Lung (tissue), 17 donors: ENCODE measurements at places on chromosomes 3 and 15. TPM values are rescaled to one million over a fixed set of nuclear protein-coding genes. Genes with fewer than 3 reads are reported as not detected.

Gene LYZL4
- not detected for total RNA-seq

Gene CPLX3
- not detected for total RNA-seq

Gene ZNF80
- not detected for total RNA-seq

Gene CEP19
- 4.3 TPM for total RNA-seq

Gene ANKRD63
- total RNA-seq = not detected

Gene RASGRP1
- 7.5 TPM for total RNA-seq

Gene SLC7A14
- total RNA-seq = 0.06 TPM

Gene NR2E3
- 0.80 TPM for total RNA-seq

Gene C3orf20
- total RNA-seq = 0.12 TPM

Gene MPI
- total RNA-seq = 42.4 TPM

Gene GPR27
- 1.8 TPM for total RNA-seq

Gene SLC9A9
- 11.7 TPM for total RNA-seq

Gene RAB8B
- total RNA-seq = 88.9 TPM

DNA sequence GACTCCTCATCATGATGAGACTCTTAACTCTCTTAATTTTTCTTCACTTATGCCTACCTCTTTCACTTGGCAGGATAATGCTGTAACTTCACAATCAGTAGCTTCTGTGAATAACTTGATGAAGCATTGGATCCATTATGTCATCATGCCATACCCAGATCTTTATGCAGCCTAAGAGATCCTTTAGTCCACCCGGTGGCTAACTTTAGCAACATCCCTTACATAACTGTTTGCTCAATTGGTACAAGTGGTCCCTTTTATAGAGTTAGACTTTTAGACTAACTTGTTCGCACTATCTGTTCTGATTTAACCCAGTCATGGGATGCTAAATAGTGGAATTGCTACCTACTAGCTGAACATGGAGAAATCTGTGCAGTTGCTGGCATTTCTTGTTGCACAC is 184.5 kb downstream of the USP13 start:
- H3K4me1 ChIP-seq = no peaks in the 10 kb centered on the region
- H3K27ac ChIP-seq = no peak overlapping the region
- no peaks in the 10 kb centered on the region for H3K27me3 ChIP-seq
- H3K36me3 ChIP-seq = no peaks in the 10 kb centered on the region
- DNase-seq = no peak

- H3K4me1 ChIP-seq = no peaks in the 10 kb centered on the region
- no peak for DNase-seq
- no peak overlapping the region for H3K4me3 ChIP-seq
- H3K27ac ChIP-seq = no peak overlapping the region
- H3K36me3 ChIP-seq = no peaks in the 10 kb centered on the region
- H3K27me3 ChIP-seq = no peaks in the 10 kb centered on the region
Observed at GRCh38 chr3:162602619-162603018, 1106.0 kb downstream of the OTOL1 start.

GRCh38 chr3:186566772-186567071 is 417 bp downstream of the TBCCD1 start:
- H3K27ac ChIP-seq = peak overlapping the region; percentile 80
- no peaks in the 10 kb centered on the region for H3K27me3 ChIP-seq
- H3K4me1 ChIP-seq = peaks cover 8% of the 10 kb centered on the region
- peak overlapping the region; percentile 67 for H3K4me3 ChIP-seq
- peaks cover 3% of the 10 kb centered on the region for H3K36me3 ChIP-seq
- no peak for DNase-seq

DNA sequence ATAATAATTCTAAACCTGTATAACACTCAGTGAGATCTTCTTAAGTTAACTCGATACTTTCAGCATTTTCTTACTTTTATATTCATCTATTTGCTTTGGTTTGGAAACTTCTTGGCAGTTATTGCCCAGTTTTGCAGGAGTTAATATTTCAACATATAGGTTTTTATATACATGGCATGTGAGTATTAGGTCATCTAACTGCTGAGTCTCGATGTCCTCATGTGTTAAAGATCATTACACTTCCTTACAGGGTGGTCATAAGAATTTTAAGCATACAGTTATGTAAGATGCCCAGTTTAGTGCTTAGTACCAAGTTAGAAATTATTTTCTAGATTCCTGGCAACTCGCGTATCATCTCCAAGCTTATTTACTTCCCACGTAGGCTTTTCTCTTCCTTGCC is 62.9 kb downstream of the TMEM39A start:
- H3K36me3 ChIP-seq = peaks cover 26% of the 10 kb centered on the region
- no peak overlapping the region for H3K27ac ChIP-seq
- no peak overlapping the region for H3K4me3 ChIP-seq
- no peak for DNase-seq

DNA sequence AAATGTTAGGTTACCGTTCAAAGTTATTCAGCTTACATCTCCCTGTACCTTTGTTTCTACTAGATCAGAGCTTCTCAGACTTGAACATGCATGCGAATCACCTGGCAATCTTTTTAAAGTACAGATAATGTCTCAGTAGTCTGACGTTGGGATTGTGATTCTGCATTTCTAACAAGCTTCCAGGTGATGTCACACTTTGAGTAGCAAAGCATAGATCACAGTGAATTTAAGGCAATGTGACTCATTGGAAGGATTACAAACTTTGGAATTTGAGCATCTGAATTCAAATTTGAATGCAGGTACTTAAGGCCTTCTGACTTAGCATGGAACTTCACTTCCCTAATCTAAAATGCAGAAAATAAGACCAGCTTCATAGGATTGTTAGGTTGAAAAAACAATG is 10.8 kb upstream of the ZMAT3 start:
- H3K4me1 ChIP-seq = no peaks in the 10 kb centered on the region
- H3K27me3 ChIP-seq = no peaks in the 10 kb centered on the region
- H3K27ac ChIP-seq = no peak overlapping the region
- no peak overlapping the region for H3K4me3 ChIP-seq

DNA sequence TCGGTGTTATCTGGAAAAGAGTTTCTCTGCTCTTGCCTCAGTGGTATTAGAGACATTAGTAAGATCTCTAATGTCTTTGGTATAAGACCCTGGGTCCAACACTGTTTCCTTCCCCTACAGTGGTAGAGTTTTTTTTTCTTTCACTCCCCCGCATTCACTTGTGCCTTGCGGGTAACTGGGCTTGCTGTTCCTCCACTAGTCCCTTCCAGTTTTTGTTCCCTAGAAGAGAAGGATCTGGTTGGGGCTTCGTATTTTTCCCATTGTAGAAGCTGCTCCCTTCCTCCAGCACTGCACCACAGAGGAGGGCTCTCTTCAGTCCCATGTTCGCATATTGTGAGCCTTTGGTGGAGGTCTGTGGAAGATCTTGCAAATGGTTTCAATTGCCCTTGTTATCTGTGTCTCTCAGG is 13.7 kb downstream of the CTDSPL2 start:
- H3K4me1 ChIP-seq = no peaks in the 10 kb centered on the region
- H3K27ac ChIP-seq = no peak overlapping the region
- no peaks in the 10 kb centered on the region for H3K27me3 ChIP-seq
- no peak overlapping the region for H3K4me3 ChIP-seq

- no peaks in the 10 kb centered on the region for H3K4me1 ChIP-seq
- peak; percentile 24 for DNase-seq
Observed at GRCh38 chr3:188003188-188004171, 150.5 kb upstream of the LPP start.

GRCh38 chr3:71050166-71050537 is 533.4 kb downstream of the FOXP1 start:
- no peak overlapping the region for H3K4me3 ChIP-seq
- peak overlapping the region; percentile 1 for H3K27ac ChIP-seq
- H3K4me1 ChIP-seq = peaks cover 40% of the 10 kb centered on the region
- no peak for DNase-seq

- peaks cover 7% of the 10 kb centered on the region for H3K4me1 ChIP-seq
Observed at GRCh38 chr15:80732818-80733217, 37.7 kb downstream of the ABHD17C start.

GRCh38 chr15:25175033-25175788 is 220.4 kb downstream of the SNRPN start:
- no peak overlapping the region for H3K4me3 ChIP-seq
- H3K27me3 ChIP-seq = no peaks in the 10 kb centered on the region
- no peak overlapping the region for H3K27ac ChIP-seq
- no peaks in the 10 kb centered on the region for H3K36me3 ChIP-seq
- no peaks in the 10 kb centered on the region for H3K4me1 ChIP-seq
- no peak for DNase-seq

- H3K4me1 ChIP-seq = no peaks in the 10 kb centered on the region
- DNase-seq = no peak
- H3K36me3 ChIP-seq = no peaks in the 10 kb centered on the region
- no peaks in the 10 kb centered on the region for H3K27me3 ChIP-seq
Observed at GRCh38 chr3:155512867-155513261, 219.4 kb upstream of the STRIT1 start.

- H3K27me3 ChIP-seq = no peaks in the 10 kb centered on the region
- H3K27ac ChIP-seq = no peak overlapping the region
Observed at GRCh38 chr3:61613666-61614065, 52.3 kb downstream of the PTPRG start.

DNA sequence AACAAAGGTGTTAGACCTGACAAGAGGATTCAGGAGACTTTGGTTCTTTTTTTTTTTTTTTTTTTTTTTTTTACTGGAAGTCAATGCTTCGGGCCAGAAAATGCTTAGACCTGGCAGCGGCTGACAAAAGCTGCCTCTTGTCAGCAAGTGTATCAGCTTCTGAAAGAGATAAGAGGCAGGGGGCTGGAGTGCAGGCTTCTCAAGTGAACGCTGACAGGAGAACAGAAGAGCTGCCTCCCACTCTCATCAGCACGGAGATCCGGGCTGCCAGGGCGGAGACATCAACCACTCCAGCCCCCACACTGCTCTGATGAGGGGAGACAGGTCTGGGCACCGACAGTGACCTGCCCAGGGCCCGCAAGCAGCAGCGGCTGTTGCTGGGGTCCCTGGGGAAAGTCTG is 9.4 kb upstream of the SCN5A start:
- no peaks in the 10 kb centered on the region for H3K4me1 ChIP-seq
- no peaks in the 10 kb centered on the region for H3K36me3 ChIP-seq
- no peak for DNase-seq
- H3K27me3 ChIP-seq = peaks cover 2% of the 10 kb centered on the region
- no peak overlapping the region for H3K27ac ChIP-seq

DNA sequence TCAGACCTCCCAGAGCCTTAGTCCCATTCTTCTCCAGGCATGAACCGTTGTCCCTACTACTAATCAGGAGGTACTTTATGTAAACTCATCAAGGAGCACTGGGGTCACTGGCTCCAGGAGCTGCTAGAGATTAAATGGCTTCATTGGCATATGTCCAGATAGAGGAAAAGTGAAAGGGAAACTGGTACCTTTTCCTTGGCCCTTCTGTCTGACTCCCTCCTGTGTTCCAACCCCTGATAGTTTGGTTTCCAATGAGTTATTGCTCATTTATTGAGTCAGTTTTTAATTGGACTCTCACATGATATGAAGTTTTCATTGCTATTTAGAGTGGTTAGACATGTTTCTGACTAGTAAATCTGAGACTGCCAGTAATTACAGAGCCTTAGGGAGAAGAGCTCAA is 130.5 kb upstream of the BFSP2 start:
- H3K36me3 ChIP-seq = no peaks in the 10 kb centered on the region
- no peak for DNase-seq

- DNase-seq = no peak
- H3K27ac ChIP-seq = no peak overlapping the region
- H3K4me3 ChIP-seq = no peak overlapping the region
- peaks cover 13% of the 10 kb centered on the region for H3K4me1 ChIP-seq
- H3K27me3 ChIP-seq = no peaks in the 10 kb centered on the region
Observed at GRCh38 chr3:112555535-112556170, 6.1 kb downstream of the ATG3 start.

DNA sequence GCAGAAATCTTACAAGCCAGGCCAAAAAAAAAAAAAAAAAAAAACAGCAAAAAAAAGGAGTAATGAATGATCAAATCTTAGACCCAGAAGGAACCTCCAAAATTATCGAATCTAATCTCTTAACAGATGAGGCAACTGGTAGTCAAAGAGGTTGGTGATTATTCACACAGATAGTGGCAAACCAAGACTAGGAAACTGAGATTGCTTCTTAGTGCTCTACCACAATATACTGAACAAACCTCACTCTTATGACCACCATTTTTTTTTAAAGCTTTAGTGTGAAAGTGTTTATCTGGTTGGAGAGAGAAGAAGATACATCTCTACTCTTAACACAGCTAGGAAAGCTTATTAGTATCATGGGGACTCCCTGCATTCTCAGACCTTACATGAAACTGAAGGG is 17.3 kb downstream of the ATOSA start:
- no peak overlapping the region for H3K27ac ChIP-seq
- peaks cover 20% of the 10 kb centered on the region for H3K36me3 ChIP-seq
- H3K4me3 ChIP-seq = no peak overlapping the region

DNA sequence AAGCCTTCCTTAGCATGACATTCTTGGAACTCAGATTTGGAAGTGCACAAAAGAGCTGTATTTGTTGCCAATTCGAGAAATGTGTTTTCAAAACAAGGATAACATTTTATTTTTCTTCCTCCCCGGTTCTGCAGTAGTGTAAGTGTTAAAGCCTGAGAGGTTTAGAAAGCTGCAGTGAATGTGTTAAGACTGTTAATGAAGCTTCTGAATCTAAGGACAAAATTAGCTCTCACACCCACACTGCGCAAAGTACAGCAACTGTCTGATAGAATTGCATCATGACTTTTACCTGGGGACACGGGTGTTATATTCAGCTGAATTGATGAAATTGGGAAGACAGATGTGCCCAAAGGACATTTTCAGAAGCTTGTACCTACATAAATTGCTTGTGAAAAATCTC is 344.4 kb downstream of the CADM2 start:
- no peak overlapping the region for H3K4me3 ChIP-seq
- no peak overlapping the region for H3K27ac ChIP-seq
- no peaks in the 10 kb centered on the region for H3K27me3 ChIP-seq
- no peaks in the 10 kb centered on the region for H3K36me3 ChIP-seq
- peaks cover 6% of the 10 kb centered on the region for H3K4me1 ChIP-seq

GRCh38 chr3:122324871-122325323 is at the start of gene CSTA:
TSS of gene CSTA (plus strand) at chr3:122325248. CDS start at chr3:122325293, 45 bp downstream.
- no peaks in the 10 kb centered on the region for H3K36me3 ChIP-seq
- H3K4me1 ChIP-seq = no peaks in the 10 kb centered on the region
- no peaks in the 10 kb centered on the region for H3K27me3 ChIP-seq
- DNase-seq = no peak

GRCh38 chr3:45021524-45022297 is 4.4 kb upstream of the CLEC3B start:
- DNase-seq = peak; percentile 64
- no peaks in the 10 kb centered on the region for H3K36me3 ChIP-seq
- peaks cover 12% of the 10 kb centered on the region for H3K4me1 ChIP-seq

DNA sequence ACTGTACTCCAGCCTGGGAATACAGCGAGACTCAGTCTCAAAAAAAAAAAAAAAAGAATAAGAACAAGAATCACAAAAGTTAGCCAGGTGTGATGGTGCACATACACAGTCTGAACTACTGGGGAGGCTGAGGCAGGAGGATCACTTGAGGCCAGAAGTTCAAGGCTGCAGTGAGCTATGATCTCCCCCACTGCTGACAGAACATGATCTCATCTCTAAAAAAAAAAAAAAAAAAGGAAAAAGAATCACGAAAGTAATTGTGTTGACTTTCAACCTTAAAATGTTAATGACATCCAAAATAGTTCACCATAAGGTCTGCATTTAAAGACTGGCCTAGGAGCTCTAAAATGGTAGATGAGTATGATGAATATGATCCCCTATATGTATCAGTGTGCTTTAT is 68.0 kb upstream of the MAP4 start:
- H3K27ac ChIP-seq = no peak overlapping the region
- no peaks in the 10 kb centered on the region for H3K4me1 ChIP-seq
- H3K4me3 ChIP-seq = no peak overlapping the region
- H3K27me3 ChIP-seq = no peaks in the 10 kb centered on the region
